ENCODE measurements at places on chromosomes 7 and 10.

- no peak for DNase-seq
Observed at GRCh38 chr10:955820-956217, 24.3 kb upstream of the LARP4B start.

DNA sequence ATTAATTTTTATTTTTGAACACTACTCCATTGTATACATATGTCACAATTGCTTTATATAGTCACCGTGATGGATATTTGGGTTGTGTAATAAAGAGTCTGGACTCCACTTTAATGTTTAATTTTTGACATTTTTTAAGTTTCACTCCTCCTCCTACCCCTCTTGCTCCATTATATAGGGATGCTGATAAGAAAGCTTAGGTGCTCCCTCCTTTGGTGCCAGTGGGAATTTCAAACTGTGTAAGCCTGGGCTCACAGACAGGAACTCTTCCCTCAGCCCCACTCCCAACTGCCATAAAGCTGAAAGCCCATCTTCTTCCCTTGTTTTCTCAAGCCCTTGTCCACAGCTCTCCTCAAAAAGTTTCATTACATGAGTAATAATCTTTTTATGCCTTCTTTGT is 47.6 kb downstream of the TWIST1 start:
- DNase-seq = peak; percentile 3

- DNase-seq = no peak
Observed at GRCh38 chr10:117316701-117317100, 58.5 kb downstream of the PDZD8 start.

DNA sequence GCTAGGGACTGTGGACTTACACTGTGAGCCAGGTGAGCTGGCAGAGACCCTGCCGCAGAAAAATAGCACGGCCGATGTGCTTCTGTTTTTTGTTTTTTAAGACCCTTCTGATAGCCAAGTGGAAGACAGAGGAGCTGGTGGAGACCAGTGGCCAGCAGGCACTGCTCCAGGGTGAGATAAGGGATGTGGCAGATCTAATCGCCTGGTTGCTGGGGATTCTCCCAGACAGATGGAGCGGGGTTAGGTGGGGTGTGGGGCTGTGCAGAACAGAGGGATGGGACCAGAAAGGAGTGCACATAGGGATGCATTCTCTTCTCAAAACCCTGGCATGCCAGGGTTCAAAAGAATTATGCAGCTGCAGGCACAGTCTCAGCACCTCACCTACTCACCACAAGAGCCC is 82.2 kb downstream of the VOPP1 start:
- DNase-seq = no peak

- no peak for DNase-seq
Observed at GRCh38 chr10:22427890-22428571, 82.7 kb downstream of the SPAG6 start.

DNA sequence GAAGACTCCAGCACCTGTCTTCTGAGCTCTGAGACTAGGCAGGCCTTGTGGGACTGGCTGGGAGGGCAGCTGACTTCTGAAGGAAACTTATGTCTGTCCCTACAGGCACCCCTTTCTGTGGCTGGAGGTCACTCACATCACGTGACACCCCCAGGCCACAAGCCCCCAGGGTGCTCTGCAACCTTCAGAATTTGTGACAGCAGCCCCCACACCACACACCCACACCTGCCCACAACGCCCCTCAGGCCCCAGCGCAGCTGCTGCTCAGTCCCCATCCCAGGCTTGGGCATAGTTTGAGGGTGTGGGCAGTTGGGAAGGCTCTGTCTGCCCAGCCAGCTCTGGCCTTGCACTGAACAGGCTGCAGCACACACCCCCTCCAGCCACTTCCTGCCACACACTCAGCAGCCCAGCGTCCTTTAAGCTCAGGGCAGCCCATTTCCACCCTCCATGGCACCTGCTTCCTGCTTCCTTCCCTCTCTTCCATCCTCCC is 80.0 kb upstream of the UNC5B start:
- no peak for DNase-seq

GRCh38 chr7:26185131-26185843 is 15.3 kb downstream of the HNRNPA2B1 start:
- no peak for DNase-seq

GRCh38 chr10:112460366-112460765 is 13.4 kb downstream of the VTI1A start:
- DNase-seq = no peak

- no peak for DNase-seq
Observed at GRCh38 chr10:8534891-8535290, 480.4 kb downstream of the GATA3 start.

DNA sequence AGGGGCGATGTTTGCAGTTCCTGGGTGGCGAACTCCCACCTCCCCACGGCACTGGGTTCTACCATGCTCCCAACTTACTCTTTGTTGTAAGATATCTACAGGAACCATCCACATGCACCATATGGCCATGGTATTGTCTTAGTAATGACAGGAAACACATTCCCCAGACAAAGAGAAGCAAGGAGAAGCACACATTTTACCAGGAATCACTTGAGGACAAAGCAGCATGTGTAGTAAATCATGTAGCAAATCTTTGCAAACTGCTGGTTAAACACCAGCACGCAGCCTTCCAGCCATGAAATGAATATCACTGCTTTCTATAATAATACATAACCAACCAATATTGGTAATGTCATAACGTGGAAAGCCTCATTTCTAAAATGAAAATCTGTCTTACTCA is 101.2 kb downstream of the NRP1 start:
- no peak for DNase-seq

DNA sequence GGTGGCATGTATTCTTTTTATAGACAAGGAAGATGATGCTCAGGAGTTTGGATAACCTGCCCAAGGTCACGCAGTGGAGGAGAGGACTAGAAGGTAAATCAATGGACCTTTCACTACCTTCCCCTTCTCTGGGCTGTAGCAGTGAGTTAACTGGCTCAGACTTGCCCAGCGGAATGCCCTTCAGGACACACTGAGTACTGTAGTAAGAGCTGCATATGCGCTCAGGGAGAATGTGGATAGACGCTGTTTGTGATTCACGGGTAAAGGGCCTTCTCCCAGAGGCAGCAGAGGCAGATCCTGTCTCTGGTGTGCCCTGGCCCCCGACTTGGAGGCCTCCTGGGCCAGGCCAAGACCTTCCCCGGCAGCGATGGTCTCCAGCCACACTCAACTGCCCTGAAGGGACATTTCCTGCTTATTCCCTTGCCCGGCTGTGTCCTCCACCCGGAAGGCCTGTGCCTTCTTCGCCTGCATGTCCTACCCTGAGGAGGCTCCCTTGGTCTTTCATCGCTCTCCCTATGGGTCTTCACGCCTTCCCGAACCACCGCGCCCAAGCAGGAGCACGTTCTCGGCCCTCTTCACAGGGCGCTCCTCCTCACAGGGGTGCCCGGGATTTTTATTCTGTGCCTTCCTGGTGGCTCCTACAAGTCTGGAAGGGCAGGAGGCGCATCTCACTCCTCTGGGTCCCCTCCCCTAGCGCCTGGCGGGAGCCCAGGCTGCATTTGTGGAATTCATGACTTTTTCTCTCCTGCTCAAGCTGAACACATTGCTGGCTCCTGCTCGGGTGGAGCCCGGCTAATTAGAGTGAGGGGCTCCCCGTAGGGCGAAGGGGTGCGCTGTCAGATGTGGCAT is 1.8 kb upstream of the IKZF1 start:
- no peak for DNase-seq

GRCh38 chr7:158321936-158322615 is 265.5 kb downstream of the PTPRN2 start:
- DNase-seq = no peak

- DNase-seq = no peak
Observed at GRCh38 chr7:11203683-11204082, 230.0 kb downstream of the PHF14 start.

GRCh38 chr7:87875151-87876039 is 765 bp downstream of the SLC25A40 start:
- no peak for DNase-seq

DNA sequence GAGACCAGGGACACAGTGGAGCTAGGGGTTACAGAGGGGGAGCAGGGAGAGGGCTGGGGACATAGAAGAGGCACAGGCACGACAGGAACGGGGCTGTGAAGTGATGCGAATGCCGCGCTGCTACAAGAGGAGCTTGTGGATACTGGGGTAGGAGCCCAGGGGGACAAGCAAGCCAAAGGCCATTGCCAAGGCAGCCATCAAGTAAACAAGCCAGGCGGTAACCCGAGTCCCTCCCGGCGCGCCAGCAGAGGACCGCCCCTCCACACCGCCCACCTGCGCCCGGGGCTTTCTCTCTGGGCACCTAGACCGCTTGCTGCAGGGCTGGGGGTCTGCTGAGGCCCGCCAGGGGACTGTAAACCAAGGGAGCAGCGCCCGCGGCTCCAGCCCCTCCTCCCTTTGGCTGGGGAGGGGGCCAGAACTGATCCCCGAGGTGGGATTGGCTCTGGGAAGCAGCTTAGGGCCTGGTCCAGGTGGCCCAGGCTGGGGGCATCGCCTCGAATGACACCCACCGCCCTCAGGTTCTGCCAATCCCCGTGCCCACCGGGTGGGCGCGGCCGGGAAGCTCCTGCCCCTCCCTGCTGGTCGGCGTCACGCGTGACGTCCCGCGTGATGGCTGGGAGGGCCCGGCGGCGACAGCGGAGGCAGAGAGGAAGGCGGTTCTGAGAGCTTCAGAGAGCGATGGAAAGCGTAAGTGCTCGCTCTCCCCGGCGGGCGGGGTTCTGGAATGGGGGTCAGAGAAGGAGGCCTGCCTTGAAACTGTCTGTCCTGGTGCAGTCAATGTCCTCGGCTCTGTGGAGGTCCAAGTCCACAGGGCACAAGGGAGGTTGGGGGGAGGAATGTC is 982 bp downstream of the SFXN3 start:
- no peak for DNase-seq

- peak; percentile 4 for DNase-seq
Observed at GRCh38 chr7:25789701-25790640, 362.0 kb upstream of the NFE2L3 start.

DNA sequence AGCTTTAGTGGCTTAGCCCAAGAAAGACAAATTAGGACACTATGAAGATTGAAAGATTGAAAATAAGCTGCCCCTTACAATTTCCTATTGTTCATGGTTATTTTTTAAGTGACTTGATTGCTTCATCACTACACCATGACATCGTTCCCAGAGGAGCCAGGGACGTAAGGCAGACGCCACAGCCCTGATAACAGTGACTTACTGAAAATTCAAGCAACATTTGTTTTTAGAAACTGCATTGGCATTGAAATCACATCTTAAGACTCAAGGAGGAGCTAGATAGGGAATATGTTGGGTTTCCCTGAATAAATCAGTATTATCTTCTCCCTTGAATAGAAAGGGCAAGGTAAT is 38.7 kb upstream of the ANK3 start:
- no peak for DNase-seq

DNA sequence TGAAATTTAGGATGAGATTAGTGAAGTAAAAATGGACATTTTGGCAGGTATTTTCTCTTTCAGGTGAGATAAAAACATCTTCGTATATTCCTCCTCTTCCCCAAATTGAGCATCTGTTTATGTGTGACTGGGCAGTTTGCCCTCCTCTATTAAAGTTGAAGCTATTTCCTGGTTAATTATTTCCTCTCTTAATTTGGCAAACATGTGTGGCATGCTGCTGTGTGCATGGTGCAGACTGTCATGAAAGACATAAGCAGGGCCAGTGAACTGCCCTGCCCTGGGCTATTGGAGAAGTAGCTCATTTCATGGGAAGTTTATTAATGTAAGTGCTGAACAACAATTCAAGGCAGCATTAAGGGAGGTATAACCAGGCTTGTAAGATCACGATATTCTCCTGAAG is 52.6 kb downstream of the EVX1 start:
- no peak for DNase-seq

GRCh38 chr10:8829592-8829991 is 775.1 kb downstream of the GATA3 start:
- DNase-seq = no peak

DNA sequence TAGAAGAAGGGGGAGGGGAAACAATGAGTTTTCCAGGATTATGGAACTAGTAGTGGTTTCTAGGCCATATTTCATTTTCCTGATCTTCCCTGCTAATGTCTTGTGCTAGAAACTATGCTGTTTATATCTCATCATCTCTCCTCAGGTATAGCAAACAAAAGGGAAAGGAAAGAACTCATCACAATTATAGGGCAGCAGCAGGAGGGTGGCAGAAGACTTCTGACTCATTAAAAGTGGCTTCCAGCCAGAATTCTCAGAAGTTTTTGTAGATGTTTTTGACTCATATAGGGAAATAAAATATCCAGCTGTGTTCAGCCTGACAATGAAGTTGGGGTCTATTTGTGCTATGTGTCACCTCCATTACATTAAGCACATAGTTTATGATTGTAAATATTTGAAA is 6.5 kb downstream of the AHR start:
- DNase-seq = no peak

DNA sequence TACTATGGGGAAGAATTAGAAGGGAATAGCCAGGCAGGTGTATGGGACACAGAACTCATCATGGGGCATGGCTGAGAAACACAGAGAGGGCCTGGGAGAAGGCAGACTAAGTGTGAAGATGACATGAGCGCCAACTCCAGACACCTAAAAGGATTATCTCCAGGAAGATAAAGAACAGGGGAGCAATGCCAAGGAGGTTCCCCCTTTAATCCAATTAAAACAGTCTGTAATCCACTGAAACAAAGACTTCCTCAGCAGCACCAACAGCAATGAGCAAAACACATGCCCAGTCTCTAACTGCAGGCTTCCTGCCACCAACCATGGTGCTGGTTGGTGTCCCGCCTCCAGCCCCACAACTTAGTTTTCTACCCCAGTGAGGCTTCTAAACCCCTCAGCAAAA is 108.9 kb downstream of the GRID1 start:
- no peak for DNase-seq
